ENCODE measurements at places on chromosomes 1 and 21.
A peak's percentile ranks its signal among the peaks of the same experiment; 100 is the strongest.

- no peak for ATAC-seq
Measured at GRCh38 chr1:237179503-237179902, 137.5 kb downstream of the RYR2 start.

DNA sequence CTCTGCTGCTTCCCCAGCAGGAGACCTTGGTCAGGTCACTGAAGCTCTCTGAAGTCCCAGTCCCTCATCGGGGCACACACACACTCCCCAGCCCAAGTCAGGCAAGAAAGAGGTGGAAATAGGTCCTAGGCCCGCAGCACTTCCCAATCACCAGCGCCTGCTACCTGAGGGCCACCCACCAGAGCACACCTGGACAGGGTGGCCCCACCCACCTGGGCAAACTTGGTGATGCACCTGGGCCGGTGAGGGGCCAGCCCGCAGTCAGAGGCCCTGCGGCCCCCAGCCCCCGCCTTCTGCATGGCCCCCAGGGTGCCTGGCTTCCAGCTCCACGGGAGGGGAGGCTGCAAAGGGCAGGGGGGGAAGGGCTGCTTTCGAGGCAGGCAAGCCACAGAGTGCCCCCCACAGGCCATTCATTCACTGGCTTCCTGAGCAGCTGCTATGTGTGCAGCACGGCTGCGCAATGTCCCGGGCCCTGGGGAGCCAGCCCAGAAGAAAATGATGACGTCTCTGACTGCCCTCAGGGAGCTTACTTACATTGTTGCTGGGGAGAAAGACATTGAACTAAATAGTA is 4.7 kb downstream of the SH2D5 start:
- ATAC-seq = no peak

DNA sequence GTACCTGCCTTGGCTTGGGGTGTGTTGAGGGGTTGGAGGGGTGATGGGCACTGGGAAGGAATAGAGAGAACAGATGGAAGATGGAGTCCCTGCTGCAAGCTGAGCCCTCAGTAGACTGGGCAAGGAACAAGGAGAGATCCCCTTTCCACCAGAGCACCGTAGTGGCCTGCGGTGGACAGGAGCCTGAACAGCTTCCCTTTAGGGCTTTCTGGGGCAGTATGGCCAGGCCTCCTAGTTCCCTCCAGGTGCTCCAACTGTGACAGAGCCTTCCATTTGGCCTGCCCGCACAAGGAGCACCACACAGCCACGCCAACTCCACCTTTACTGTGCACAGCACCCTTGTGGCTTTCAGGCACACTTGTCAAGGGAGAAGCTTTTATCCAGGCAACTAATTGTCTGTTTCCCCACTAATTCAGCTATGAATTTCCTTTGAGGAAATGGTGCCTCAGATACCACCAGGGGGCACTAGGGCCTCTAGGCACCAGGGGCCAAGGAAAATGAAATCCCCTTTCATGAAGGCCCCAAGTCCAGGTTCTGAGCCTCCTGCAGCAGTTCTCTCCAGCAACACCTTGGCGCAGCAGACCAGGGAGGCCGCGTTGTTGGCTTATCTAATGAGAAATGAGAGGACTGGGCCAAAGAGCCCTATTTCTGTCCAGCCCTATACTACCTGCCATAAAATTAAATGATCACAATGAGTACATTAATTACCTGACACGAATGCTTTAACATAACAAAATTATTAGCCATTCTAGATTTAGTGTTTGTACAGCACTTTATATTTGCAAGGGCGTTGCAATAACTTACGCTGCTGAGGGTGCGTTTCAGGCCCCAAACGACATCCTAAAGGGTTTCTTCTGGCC is 23.1 kb upstream of the ERI3 start:
- ATAC-seq = no peak

DNA sequence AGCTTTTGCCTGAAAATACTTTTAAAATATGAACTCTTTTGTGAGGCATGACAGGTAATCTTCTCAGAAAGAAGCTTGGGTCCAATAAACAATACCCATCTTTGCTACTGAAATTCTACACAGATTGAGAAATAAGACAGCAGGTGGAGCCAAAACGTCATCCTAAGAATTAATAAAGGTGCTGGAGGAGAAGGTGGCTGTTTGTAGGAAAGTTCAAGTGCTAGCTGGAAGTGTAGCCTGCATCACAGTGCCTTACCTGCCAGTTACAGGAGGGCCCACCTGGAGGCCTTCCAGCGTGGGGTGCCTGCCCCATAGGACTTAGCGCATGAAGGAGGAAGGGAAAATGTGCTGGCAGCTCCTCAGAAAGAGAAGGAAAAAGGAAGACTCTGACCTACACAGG is 93.7 kb downstream of the TTC3 start:
- no peak for ATAC-seq

- no peak for ATAC-seq
Measured at GRCh38 chr1:159869173-159869572, 6.7 kb upstream of the VSIG8 start.

GRCh38 chr1:77014073-77014788 is 147.0 kb downstream of the ST6GALNAC5 start:
- no peak for ATAC-seq

DNA sequence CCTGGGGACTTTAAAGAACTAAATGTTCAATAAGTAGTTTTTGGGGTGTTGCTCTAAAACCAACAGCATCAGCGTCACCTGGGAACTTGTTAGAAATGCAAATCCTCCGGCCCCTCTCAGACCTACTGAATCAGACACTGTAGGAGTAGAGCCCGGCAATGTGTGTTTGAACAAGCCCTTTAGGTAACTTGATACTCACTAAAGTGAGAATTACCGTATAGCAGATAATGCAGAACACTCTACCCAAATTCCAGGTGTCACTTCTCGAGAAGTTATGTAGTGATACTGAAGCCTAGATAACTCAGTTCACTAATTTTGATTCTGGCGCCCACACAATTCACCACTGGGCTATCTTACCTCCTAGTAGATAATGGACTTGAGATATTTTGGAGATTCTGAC is 3.7 kb upstream of the DPT start:
- ATAC-seq = no peak

GRCh38 chr1:53348486-53349368 is 20.9 kb upstream of the LRP8 start:
- no peak for ATAC-seq

- no peak for ATAC-seq
Measured at GRCh38 chr1:11417162-11417561, 61.8 kb upstream of the DISP3 start.

- ATAC-seq = no peak
Measured at GRCh38 chr21:19807201-19807600, 1191.0 kb upstream of the NCAM2 start.

DNA sequence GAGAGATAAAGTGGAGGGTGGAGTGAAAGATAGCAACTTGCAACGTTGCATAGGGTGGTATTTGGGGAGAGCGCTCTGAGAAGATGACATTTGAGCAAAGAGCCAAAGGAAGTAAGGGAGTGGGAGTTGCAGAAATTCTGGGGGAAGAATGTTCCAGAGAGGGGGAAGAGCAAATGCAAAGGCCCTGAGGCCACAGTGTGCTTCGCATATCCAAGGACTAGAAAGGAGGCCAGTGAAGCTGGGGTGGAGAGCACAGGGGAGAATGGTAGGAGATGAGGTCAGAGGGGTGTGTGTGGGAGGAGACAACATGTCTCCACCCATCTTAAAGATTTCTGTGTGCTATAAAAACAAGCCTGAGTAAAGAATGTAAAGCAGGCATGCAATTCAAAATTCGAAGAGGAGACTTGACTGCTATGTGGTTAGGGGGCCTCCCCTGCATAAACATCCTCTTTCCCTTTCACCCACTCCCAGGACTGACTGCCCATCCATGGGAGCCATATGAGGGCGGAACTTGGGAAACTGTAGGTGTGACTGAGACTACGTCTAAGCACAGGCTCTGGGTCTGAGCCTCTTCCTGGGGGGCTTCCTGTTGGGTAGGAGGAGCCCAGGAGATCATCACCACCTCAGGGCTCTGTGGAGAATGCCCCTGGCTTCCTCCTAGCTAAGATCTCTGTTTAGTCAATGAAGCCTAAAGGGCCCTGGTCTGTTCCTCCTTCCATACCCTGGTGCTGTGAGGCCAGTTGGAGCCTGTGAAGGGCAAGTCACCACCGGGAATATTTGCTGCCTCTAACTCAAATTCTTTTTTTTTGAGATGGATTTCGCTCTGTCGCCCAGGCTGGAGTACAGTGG is 2.9 kb upstream of the CLIC4 start:
- no peak for ATAC-seq

DNA sequence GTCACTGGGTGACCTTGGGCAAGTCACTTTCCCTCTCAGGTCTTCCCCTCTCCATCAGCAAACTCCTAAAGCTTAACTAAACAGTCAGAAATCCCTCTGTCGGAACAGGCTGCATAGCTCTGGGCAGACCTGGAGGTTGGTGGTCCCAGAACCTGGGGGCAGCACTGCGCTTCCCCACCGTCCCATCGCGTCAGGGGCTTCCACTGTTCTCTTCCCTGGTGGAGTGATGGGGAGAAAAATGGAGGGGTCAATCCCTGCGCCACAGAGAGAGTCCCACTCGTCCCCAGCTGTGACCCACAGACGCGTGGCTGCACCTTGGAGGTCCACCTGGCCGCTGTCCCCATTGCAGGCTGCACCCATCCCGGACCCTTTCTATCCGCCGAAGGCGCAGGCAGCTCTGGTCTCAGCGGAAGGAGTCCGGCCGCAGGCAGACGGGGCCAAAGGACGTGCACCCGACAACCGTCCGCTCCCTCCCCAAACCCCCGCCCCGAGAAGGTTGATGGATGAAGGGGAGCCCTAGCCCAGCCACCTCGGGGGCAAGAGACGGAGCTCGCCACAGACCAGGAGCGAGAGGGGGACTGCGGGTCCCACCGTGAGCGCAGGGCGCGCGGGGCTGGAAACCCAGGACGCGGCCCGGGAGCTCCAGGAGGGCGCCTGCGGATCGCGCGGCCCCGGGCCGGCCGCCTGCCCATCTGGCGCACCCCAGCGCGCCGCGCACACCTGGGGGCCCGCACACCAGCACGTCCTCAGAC is 588 bp upstream of the WNT3A start:
- no peak for ATAC-seq

DNA sequence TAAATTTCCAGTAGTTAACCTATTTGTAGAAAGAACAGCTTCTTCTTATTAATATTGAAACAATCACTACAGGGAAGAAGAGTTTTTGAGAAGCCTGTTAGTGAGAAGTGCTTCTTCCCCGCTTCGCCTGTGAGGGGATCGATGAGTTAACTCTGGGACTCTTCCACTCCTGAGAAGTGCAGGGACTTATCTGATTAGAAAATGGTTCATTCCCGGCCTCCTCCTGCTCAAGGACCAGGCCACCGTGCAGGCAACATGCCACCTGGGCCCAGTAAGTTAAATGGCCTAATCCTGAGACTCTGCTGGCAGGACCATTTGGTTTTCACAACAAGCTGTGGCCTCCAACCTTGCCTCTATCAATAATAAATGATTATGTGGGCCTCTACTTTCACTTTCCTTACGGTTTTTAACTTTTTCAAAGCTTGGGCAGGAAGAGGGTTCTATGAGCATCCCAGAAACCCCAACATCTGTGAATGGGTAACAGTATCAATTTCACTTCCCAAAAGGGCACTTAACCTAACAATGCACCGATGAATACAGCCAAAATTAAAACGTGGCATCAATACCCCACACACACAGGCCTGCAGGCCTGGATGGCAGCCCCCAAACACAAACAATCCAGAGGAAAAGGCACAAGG is 33.1 kb downstream of the SIPA1L2 start:
- no peak for ATAC-seq

GRCh38 chr1:235952950-235953615 is 86.4 kb upstream of the LYST start:
- no peak for ATAC-seq

DNA sequence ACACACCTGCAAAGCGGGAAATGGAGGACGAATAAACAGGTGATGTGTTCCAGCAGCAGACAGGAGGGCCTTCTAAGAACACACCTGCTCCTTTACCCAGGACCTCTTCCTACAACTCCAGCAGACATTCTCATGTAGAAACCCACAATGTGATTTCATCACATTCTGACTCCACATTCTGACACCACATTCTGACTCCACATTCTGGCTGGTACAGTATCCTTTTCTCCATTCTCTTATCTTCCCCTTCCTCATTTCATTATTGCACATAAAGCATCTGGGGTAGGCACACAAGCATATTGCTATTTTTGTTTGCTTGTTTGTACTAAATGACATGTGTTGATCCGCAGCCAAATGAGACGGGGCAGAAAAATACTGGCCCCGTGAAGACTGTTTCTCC is 3.6 kb upstream of the ZNF124 start:
- no peak for ATAC-seq

DNA sequence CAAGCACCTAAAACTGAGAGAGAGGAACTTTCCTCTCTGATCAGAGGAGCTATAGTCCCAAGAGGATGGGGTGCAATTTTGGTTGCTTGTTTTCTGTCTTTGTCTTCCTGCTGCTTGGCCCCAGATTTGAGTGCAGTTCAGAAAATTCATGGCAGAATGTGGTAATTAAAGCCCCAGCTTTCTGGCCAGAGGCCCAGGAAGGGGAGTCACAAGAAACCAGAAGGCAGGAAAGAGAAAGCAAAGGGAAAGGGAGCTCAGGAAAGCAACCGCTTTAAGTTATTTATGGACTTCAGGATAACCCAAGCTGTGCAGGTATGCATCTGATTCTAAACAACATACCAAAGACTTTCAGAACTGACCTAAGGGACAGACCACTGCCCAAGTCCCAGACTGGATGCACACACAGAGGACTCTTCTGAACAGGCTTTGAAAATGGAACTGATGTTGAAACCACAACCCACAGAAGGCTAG is 88.8 kb downstream of the ST3GAL3 start:
- no peak for ATAC-seq

GRCh38 chr1:51636764-51637522 is 20.1 kb downstream of the OSBPL9 start:
- peak; percentile 84 for ATAC-seq

GRCh38 chr1:29438991-29439390 is 202.7 kb downstream of the PTPRU start:
- ATAC-seq = no peak

GRCh38 chr1:6815726-6816125 is 30.5 kb downstream of the CAMTA1 start:
- ATAC-seq = no peak

- ATAC-seq = no peak
Measured at GRCh38 chr1:51238034-51238403, 1.9 kb downstream of the RNF11 start.

- no peak for ATAC-seq
Measured at GRCh38 chr1:206496131-206496793, 11.1 kb upstream of the RASSF5 start.
